ENCODE measurements at places on chromosomes 2 and 18.
A peak's percentile ranks its signal among the peaks of the same experiment; 100 is the strongest.

- no peak for DNase-seq
These were observed 124.2 kb upstream of the CXCR4 start for GRCh38 chr2:136242100-136242499.

- no peak for DNase-seq
These were observed 124.5 kb downstream of the MIB1 start for GRCh38 chr18:21865043-21865442.

- peak; percentile 5 for DNase-seq
These were observed 60.0 kb downstream of the TMEM131 start for GRCh38 chr2:97935719-97936161.

DNA sequence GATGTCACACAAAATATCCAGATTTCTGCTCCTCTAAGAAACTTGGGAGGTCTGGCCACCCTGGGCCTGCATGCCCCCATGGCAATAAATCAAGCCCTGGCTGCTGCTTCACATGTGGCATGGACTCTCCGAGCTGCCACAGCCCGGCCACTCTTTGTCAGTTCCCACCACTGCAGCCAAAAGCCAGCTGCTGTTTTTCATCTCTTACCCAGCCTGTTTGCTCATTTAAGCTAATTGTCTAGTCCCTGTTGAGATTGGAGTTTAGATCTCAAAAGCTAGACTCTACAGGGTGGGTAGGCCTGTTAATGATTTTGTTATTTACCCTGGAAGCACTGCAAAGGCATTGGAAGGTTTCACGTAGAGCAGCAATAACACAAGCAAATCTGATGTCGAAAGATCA, 20.9 kb upstream of the ANXA4 start:
- no peak for DNase-seq

DNA sequence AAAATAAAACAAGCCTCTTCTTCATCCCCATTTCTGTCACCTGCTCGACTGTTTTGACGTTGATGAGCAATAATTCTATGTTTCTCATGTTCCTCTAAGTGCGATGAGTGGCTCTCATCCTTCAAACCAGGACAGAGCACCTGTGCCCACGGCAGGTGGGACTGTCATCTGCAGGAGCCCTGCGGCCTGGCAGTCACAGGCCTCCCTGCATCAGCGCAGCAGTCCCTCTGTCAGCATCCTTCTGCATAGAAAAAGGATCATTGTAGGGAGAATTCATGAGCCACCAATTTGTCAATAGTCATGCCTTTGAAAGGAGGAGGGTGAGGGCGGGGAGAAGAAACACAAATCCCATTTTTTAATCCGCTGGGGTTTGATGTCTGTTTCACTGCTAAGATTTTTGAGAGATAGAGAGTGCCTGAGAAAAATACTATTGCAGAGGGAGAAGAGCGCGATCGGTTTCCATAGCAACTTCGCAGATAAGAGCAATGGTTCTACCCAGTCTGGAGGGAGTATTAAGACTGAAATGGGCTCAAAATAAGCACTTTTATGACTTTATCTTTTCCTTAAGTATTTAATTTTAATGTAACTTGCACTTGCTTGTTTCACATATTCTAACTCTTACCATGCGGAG, 234.3 kb upstream of the NCKAP5 start:
- no peak for DNase-seq

DNA sequence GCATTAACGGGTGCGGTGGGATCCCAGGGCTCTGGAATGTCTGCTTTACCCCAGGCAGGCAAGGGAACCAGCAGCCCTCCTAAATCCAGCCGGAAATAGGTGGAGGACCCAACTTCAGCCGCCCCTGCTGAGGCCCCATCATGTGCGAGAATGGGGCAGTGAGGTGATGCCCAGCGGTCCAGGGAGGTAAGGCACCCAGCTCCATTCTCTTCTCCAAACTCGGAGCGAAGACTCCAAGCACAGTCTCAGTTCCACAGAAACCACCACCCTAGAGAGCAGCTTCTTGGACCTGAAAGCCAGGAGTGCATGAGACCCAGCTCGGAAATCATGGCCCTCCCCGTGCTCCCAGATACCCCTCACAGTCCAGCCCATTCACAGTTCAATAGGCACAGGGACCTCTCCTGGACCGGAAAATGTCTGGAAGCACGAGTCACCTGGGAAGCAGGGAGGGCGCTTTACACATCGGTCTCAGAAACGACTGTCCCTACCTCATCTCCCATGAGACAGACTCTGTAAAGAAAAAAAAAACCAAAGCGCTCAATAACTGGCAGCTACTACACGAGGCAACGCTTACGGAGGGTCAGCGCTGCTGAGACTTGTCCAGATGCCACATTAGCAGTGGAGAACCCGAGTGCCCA, 2.0 kb downstream of the SDC1 start:
- DNase-seq, result no peak

- no peak for DNase-seq
These were observed 5.7 kb downstream of the CCT7 start for GRCh38 chr2:73239776-73240175.

- DNase-seq, result no peak
These were observed 107.3 kb downstream of the MTCL1 start for GRCh38 chr18:8812631-8813030.

GRCh38 chr2:117128461-117128860, 686.0 kb upstream of the DDX18 start:
- no peak for DNase-seq

GRCh38 chr18:25137197-25137472, 214.8 kb downstream of the ZNF521 start:
- no peak for DNase-seq

DNA sequence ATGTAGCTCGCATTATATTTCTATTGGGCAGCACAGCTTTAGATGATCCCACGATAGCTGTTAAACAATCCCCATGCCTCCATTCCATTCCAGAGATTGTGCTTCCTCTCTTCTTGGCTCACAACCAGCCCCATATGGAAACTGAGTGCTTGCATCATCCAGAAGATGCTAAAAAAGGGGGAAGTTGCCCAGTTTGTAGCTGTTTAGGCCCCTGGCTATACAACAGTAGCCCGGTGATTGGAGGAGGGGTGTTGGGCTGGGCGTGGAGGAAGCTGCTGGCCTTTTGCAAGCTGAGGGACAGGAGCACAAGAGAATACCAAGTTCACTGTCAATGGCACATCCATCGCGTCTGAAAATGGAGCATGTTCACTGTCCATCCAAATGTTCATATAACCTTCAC, 360.2 kb downstream of the ALK start:
- DNase-seq, result no peak

GRCh38 chr2:216399621-216400020, 12.7 kb upstream of the SMARCAL1 start:
- no peak for DNase-seq

DNA sequence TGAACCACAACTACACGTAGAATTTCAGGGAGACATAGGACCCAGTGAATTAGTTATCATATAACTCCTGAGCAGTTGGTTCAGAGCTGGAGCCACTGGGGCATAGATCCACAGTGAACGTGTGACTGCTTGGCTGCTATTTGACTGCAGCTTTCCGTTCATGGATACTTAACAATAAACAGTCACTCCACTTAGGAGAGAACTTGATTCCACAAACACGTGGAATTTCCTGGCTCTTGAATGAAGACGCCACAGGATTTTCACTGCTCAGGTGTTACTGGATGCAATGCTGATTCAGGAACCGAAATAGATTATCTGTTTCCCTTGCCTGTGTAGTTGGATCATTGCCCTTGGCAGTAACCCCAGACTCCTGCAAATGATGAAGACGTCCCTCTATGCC, 679.1 kb upstream of the ZEB2 start:
- no peak for DNase-seq

GRCh38 chr18:49788327-49788898, 24.9 kb downstream of the ACAA2 start:
- DNase-seq, result peak; percentile 22

DNA sequence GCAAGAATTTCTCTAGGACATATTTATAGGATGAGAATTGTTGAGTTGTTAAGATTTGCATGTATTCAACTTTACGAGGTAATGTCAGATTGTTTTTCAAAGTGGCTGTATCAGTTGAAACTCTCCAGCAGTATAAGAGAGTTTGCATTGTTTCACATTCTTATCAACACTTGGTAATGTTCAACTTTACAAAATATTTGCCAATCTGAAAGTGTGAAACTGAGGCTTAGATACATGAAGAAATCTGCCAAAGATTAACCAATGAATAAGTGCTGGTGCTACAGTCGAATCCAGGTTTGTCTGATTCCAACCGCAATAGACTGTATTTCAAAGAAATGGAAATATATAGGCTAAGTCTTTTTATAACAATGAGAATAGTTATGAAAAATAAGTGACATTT, 117.0 kb downstream of the EHBP1 start:
- DNase-seq, result no peak

GRCh38 chr2:95327861-95328260, 30.7 kb downstream of the KCNIP3 start:
- no peak for DNase-seq

- DNase-seq, result no peak
These were observed 1371.5 kb upstream of the TMEFF2 start for GRCh38 chr2:193566276-193566675.

GRCh38 chr2:69628325-69629021, 15.1 kb downstream of the AAK1 start:
- no peak for DNase-seq

GRCh38 chr18:1253827-1254226, 349.2 kb downstream of the ADCYAP1 start:
- no peak for DNase-seq
